ENCODE measurements at places on chromosomes 3 and 15.

DNA sequence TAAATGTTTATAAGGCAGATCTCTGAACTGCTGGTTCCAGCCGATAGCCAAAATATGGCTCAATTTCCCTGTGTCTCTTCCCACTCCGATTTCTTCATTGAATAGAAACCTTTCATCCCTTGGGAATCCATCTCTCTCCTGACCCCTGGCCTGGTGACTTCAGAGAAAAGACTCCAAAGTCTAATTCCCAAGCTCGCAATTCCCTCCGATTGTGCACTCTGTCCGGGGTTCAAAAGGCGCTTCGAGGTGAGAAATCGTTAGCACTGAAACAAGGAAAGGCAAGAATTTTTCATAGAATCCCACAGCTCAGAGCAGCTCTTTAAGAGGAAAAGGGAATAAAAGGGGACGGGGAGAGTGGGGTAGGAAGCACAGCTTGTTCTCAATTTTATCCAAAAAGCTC, 18.4 kb upstream of the RAD18 start:
- DNase-seq = no peak

- DNase-seq = peak; percentile 30
Measured at GRCh38 chr3:80526153-80526552, 758.4 kb upstream of the ROBO1 start.

- peak; percentile 64 for DNase-seq
Measured at GRCh38 chr3:49805897-49806701, 3.0 kb downstream of the INKA1 start.

- no peak for DNase-seq
Measured at GRCh38 chr3:126994661-126995245, 11.8 kb downstream of the PLXNA1 start.

DNA sequence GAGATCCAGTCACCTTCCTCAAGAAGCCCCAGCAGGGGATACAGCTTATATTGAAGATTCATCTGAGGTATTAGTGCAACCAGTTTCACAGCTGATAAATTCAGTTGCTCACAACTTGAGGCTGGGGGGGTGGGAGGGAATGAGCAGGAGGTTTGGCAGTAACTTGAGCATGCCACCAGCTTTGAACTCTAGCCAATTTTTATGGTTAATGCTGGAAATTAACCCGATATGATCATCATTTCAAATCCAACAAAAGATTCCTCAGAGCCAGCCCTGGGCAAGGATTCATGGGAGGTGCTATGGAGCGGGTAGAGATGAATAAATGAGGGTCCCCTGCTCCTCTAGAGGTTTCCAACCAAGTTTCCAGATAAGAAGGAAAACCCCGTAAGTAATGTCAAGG, 73.1 kb upstream of the HES1 start:
- DNase-seq = no peak

DNA sequence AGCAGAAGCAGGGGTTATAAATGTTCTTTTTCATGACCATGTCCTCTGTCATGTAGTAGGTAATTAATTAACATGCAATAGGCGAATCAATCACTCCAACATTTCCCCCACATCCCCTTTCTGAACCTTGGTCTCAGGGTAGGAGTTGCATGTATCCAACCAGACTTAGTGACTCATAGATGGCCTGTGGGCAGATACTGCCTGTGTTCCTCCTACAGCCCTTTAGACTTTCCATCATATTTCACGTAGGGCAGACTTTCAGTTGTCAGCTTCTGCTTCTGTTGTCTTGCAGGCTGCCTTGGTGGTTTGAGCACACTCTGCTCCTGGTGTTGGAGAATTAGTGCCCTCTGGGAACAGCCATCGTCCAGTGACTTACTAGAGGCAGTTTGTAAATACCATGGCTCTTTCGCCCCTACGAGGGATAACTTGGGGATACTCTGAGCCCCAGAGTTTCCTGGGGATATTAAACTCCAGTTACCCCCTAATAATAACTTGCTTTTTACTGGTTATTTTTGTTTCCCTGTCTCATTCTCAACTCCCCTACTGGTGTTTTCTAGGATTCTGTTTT, 244.4 kb downstream of the EDEM1 start:
- no peak for DNase-seq

GRCh38 chr15:60003243-60004008, 685 bp upstream of the FOXB1 start:
- DNase-seq = no peak

DNA sequence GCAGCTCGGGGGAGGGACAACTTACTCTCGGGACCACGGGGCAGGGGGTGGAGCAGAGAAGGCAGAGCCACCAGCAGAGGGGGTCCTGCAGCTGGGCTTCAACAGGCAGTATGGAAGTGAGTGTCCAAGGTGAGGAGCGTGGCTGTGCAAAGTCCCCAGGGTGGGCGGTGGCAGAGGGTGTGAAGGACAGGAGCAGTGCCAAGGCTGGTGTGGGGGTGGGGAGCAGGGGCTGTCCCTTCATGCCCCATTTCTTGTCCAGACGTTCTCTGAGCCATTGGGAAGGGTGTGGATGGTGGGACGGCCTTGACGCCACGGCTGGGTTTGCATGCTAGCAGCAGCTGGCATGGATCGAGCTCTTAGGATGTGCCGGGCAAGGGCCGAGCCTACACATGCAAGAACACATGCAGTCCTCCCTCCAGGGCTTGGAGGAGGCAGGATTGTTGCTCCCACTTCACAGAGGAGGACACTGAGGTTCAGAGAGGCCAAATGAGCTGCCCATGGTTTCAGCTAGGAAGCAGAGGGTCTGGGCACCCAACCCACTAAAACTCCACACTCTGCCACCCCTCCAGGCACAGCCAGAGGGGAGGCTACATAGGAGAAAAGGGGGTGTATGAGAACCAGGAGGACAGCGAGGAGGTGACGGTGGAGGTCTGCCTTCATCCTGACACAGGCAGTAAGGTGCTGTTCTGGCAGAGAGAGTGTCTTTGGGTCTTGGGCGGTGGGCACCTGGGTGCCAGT, 93.6 kb downstream of the TBC1D2B start:
- no peak for DNase-seq
